Natural killer cell (primary cell): ENCODE measurements at places on chromosomes 16 and 17.

DNA sequence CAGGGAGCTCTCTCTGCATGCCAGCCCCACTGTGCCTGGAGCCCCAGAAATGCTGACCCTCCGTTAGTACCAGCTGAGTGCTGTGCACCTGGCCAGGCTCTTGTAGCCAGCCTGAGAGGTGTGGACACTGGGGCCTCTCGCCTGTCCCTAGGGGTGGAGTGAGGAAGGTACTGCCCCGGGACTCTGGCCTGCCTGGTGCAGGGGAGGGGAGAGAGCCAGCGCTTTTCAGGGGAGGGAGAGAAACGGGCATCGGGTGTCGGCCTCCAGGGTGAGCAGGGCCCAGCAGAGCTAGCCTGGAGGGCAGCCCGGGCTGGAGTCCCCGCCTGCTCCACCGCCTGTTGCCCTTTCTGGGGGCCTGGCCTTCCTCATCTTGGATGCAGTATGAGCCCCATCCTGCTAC, 13.1 kb downstream of the MAP2K3 start:
- DNase-seq = no peak

GRCh38 chr16:62254847-62255246, 218.6 kb upstream of the CDH8 start:
- DNase-seq = no peak

- no peak for DNase-seq
These were observed 2.8 kb downstream of the PELP1 start for GRCh38 chr17:4701116-4701515.

DNA sequence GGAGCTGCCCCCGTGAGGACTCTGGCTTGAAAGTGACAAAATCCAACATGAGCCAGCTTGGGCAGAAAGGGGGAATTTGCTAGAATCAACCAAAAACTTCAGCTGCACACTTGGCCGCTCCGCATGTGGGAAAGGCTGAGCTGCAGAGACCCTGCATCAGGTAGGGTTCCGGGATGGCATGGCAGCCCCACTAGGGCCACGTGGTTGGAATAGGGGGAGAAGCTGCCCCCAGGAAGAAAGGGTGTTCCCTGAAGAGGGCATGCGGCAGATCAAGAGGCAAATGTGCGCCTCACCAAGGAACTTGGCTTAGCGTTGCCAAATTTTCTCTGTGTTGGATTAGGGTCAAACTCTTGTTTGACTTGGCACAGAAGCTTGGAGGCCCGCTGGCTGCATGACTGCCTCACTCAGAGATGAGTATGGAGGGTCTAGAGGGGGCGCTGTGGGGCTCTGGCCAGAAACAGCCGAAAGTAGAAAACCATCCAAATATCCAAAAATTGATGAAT, 29.2 kb upstream of the WFIKKN2 start:
- DNase-seq = no peak
